ENCODE measurements at places on chromosomes 4 and X.

- no peak for DNase-seq
These were observed 175.3 kb downstream of the QDPR start for GRCh38 chr4:17336524-17336961.

DNA sequence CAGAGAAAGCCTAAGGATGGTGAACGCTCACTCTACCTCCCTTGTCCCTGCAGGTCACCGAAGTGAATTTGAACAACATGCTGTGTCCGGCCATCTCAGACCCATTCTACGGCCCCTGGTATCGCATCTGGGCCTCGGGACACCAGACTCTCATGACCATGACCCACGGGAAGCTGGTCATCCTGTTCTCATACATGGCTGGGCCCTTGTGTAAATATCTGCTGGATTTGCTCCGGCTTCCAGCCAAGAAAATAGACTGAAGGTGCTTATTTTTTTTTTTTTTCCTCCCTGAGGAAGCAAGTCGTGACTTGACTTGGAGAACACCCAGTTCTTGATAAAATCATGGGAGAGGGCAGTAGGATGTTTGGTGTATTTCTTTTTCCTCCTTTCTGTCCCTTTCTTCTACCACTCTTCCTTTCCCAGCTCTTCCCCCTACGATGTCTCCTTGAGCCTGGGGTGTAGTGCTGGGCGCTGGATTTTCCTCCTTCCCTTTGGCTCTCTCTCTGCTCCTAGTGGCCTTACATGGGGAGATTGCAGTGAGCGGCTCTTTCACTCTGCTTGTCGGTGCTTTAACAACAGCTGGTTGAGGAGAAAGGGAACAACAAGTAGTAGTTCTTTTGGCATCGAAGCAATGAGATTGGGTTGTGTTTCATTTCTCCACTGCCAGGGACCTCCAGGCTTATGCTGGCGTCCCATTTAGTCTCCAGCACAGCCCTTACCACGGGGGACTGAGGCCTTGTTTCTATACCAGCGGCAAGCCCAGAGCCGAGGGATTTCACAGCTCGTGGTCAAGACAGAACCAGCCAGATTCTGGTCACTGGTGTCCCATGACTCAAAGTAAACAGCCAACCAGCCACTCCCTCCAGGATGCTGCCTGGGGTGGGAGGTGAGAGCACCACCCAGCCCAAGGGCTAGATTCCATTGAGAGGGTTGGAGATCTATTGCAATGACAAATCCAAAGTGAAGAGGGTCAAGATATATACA lies 144.4 kb downstream of the AMMECR1 start:
- DNase-seq: no peak

- no peak for DNase-seq
These were observed 87.3 kb upstream of the WDR1 start for GRCh38 chr4:10203851-10204250.

DNA sequence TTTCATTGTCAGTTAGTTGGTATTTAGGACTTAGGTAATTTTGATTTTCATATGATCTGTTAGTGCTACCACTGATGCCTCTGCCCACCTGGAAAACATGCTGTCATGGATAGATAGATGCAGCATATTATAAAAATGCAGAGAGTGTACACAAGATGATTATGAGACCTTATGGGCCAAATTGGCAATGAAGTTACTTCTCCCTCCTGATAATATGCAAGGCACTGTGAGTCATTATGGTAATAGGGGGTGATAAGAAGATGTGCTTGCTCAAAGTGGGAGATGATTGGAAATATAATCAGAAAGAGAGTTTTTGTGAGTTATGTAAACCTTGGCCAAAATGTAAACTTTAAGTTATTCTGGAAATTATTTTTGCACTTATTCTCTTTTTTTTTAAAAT lies 56.6 kb upstream of the RHOH start:
- DNase-seq: no peak

DNA sequence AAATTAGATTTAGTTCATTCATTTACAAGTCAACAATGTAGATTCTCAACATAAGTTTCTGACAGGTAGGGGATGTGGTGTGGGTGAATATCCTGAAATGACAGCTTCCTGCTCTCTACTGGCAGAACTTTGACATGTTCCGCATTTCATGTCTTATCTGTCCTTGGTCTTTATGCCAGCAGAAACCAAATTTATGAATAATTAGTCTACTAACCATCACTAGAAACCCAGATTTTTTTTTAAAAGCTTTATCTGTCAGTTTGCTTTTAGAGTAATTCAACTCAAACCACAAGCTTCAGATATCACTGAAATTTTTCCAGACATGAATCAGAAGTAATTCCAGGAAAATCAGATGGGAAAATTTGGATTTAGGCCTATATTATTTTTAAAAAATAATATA lies 17.9 kb downstream of the COQ2 start:
- no peak for DNase-seq

- no peak for DNase-seq
These were observed 60.4 kb upstream of the MAGEA4 start for GRCh38 chrX:151852294-151852693.

GRCh38 chrX:129593137-129593536 lies 53.1 kb downstream of the OCRL start:
- no peak for DNase-seq

DNA sequence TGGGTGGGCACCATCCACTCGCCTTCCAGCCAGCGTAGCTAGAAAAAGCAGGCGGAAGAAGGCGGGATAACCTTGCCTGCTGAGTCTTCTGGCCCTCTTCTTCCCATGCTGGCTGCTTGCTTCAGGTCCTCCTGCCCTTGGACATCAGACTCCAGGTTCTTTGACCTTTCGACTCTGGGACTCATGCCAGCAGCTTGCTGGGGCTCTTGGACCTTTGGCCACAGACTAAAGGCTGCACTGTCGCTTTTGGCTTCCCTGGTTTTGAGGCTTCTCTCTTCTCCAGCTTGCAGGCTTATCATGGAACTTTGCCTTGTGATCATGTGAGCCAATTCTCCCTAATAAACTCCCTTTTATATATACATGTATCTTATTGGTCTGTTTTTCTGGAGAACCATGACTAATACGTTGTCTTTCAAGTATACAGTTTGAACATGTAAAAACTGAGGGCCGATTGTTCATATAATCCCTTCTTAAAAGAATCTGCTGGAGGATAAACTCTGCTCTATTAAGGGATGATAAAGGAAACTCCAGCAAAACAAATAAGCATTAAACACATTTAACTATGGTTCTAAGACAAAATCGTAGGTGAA lies 116.6 kb upstream of the LCORL start:
- DNase-seq: no peak

DNA sequence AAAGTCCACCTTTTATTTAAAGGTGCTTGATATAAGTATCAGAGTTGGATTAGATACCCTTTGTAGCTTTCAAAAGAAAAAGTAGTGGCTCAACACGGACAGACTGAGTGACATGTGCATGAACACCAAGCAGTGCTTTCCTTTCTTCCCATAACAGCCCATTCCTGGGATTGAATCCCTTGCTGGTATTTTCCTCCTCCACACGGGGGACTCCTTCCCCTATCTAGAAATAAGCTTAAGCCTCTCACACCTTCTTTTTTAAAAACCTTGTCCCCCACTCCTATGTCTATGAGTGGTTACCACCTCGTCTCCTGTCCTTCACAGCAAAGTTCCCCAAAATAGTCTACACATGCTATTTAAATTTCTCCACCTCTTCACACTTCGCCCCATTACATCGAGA lies 5.1 kb downstream of the AP1S2 start:
- no peak for DNase-seq

GRCh38 chr4:153383131-153383530 lies 38.6 kb downstream of the MND1 start:
- DNase-seq: no peak

DNA sequence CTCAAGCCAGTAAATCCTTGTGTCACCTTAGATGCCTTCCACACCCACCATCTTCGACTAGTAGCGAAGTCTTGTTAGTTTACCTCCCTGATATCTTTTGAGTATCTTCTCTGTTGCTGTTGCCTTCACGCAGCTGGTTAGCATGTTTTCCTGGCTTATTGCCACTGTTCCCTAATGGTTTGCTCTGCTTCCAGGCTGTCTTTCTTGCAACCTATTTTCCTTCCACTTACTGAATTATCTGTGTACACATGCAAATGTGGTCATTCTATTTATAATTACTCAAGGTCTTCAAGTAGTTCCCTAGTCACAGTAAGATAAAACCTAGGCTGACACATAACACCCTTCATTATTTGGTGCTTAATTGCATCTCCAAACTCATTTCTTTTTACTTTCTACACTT lies 89.5 kb downstream of the UGT8 start:
- DNase-seq: no peak
